Stimulated activated naive B cell treated with anti-CD40 and anti-IgM and Interleukin-4, amounts not matched to agents 10 μg/mL and 1 μg/mL and 100 μg/mL, for 72 hours (primary cell): ENCODE measurements at places on chromosomes 1 and 21.
A peak's percentile ranks its signal among the peaks of the same experiment; 100 is the strongest.

GRCh38 chr1:181089017-181089675 is 646 bp downstream of the IER5 start:
- DNase-seq: peak; percentile 15

GRCh38 chr1:183891158-183891856 is 86.4 kb downstream of the RGL1 start:
- DNase-seq: no peak

GRCh38 chr1:224042557-224043118 is 71.3 kb upstream of the FBXO28 start:
- no peak for DNase-seq

- no peak for DNase-seq
Observed at GRCh38 chr1:227654858-227655752, 80.0 kb downstream of the JMJD4 start.

GRCh38 chr1:183630748-183631147 is 4.8 kb downstream of the ARPC5 start:
- DNase-seq: no peak

- DNase-seq: no peak
Observed at GRCh38 chr1:15702722-15703550, 18.8 kb downstream of the PLEKHM2 start.
